ENCODE measurements at places on chromosomes 1 and 21.

DNA sequence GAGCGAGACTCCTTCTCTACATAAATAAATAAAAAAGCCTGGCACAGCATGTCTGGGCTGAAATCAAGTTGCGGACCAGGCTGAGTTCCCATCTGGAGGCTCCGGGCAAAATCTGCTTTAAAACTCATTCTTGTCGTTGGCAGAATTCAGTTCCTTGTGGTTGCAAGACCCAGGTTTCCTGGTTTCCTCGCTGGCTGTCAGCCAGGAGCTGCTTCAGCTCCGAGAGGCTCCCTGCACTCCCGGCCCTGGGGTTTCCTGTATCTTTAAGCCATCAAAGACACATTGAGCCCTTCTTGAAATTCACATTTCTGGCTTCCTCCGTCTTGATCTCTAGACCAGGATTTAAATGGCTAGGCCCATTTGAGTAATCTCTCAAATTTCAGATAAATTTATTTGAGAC is 20.6 kb upstream of the SCCPDH start:
- no peak for DNase-seq

DNA sequence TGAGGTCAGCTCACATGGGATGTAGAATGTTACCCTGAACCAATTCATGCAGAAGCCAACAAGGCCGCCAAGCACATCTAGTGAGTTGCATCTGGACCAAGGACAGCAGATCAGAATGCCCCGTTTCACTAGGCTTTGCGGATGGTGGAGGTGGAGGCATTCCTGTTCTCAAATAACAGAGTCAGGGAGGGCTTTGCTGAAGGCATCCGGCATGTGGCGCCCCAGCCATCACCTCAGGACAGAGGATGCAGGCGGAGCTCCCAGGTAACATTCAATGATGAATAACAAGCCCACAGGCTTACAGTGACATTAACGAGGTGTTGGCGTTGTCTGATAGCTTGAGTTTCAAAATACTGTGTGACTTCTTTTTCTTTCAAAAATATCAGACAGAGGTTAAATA is 476.2 kb downstream of the CAMTA1 start:
- DNase-seq = no peak

- no peak for DNase-seq
These were observed 49.0 kb downstream of the MAP10 start for GRCh38 chr1:232853994-232854797.

- DNase-seq = no peak
These were observed 1.2 kb upstream of the MAP3K21 start for GRCh38 chr1:233326319-233326718.

DNA sequence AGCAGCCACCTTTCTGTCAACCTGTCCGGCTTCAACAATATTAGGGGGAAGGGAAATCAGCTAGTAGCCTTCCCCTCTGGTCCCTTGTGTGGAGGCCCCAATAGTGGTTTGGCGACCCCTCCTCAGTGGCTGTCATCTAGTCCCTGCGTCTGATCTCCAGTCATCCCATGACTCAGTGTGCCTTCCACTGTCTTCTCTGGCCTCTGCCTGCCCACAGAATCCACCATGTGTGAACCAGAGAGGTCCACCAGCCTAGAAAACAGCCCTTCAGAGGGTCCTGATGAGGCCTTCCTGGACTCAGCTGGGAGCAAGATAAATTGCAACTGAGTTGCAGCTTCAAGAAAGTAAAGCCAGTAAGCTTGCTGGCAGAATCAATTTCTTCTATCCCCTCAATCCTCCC is 3.8 kb upstream of the ATXN7L2 start:
- no peak for DNase-seq

DNA sequence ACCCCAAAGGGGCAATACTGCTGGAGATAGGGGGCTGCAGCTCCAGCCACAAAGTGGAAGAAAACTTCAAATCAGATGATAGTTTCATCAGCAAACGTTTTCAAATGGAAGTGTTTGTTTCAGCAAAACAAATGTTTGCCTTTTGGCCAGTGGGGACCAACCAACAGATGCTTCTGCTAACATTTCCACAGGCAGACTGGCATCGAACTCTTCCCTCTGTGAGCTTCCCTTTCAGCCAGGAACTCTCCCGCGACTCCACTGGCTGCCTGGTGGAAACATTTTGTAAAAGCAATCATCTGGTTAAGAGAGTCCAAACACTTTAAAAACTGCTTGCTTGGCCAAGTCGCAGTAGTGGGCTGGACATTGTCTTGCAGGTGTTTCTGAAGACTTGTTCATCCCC is 30.7 kb downstream of the CENPF start:
- DNase-seq = no peak

DNA sequence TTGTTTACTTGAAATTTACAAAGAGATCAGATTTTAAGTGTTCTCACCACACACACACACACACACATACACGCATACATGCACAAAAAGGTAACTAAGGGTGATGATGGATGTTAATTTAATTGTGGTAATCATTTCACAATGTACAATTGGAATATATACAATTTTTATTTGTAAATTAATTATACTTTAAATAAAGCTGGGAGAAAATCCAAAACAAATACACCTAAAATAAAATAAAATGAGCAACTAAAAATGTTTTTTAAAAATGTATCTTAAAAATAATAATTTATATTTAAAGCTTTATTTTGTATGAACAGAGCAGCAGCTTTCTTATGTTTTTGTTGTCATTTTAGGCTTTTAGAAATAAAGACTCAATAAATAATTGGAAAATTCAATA is 8.2 kb upstream of the INSL5 start:
- no peak for DNase-seq

GRCh38 chr21:15445327-15445726 is 284.5 kb upstream of the USP25 start:
- no peak for DNase-seq

DNA sequence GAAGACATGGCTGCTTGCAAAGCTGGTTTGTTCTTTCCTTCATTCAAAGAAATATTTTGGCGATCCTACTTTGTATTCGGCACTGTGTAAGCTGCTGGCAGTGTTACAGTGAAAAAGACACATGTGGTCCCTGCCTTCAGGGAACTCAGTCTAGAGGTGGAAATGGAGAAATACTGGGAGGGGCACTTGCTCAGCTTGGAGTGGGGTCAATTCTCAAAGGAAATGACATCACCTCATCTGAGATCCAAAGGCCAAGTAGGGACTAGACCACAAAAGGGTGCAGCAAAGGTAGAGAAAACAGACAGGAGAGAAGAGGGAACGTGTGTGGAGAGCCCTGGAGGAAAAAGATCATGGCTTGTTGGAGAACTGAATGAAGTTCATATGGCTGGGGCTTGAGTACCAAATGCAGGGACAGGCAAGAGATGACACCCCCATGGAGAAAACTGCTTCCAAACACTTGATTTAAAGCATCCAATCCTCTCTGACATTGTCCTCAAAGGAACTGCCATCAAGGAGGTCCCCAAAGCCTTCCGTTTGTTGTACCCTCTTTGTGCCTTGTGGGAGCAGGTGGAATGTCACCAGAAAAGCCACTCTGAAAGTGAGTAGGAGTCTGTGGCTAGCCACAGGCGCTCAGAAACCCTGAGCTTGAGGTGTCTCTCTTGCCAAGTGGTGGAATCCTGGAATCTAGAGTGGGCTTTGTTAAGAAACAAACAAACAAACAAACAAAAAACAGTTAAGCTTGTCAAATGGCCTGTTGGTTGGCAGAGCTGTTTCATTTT is 48.3 kb upstream of the TDRD10 start:
- DNase-seq = no peak

- DNase-seq = no peak
These were observed 16.6 kb upstream of the PTP4A2 start for GRCh38 chr1:31954607-31955283.

GRCh38 chr1:19462781-19463503 is 22.4 kb downstream of the CAPZB start:
- peak; percentile 33 for DNase-seq

GRCh38 chr1:187971851-187972250 is 1143.1 kb downstream of the PLA2G4A start:
- DNase-seq = no peak
